ENCODE measurements at places on chromosomes 5 and 9.
A peak's percentile ranks its signal among the peaks of the same experiment; 100 is the strongest.

- DNase-seq = no peak
These were observed 34.7 kb downstream of the DAP start for GRCh38 chr5:10726179-10726912.

DNA sequence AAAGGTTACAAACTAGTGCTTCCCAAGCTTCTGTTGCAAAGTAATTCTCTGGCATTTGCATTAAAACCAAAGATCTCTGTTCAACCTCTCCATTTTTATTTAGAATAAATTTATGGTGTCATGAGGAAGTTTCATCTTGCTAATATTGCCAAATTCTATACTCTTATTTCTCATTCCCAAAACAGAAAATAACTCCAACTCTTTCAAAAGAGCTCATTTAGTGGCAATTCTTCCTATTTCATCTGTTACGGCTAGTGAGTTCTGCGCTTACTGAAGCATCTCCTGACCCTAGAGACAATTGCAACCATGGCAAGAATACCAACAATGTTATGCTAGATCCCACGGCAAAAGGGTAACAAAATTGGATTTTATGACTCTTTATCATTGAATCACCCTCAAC, 97.0 kb downstream of the HINT1 start:
- DNase-seq = no peak

DNA sequence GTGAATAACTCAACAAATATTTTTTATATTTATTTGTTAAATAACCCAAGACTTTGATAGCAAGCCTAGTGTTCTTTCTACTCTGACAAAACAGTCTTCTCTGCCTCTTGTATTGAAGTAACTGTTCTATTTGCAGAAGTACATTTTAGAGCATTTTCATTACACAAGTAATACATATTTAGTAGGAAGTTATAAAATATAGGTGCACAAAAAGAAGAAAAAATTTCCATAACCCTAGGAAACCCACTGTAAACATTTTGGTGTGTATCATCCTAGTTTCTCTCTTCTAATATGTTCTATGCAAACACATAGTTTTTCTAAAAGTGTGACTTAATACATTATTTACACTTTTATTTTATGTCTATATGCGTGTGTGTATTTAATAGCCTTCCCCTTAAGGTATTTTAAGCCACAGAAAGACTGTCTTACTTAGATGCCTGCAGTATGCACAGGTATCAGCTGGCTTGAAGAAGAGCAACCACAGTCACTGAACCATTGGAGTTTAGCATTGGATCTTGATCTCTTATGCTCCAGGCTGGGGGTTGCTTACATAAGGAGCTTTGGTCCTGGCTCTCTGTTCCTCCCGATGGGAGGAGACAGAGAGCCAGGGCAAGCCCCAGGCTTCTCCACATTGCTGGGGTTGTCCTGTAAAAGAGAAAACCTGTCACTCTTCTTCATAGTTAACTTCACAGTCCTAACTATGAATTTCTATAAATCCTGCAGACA, 3.8 kb downstream of the SELENOP start:
- DNase-seq = peak; percentile 5

GRCh38 chr9:121902461-121903135, 190.5 kb downstream of the TTLL11 start:
- DNase-seq = peak; percentile 98

- no peak for DNase-seq
These were observed 111.5 kb downstream of the SAXO1 start for GRCh38 chr9:18921366-18922075.

GRCh38 chr5:65801352-65801783, 79.4 kb downstream of the NLN start:
- peak; percentile 74 for DNase-seq

DNA sequence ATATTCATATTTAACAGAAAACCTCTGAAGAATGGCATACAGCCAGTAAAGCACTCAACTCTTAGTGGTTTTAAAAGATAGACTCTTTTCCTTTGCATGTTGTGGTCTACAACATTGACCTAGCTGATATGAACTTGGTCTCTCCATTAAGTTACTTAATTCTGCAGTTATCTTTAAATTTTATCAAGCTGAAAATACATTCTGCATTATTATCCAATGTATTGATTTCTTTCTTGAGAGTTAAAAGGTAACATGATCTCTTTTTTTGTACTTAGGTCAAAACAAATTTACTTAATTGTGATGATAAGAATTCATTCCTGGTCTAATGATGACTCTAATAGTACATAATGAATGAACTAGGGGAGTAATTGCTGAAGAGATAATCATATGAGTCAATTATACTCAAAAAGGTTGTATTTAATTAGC, 132.9 kb downstream of the STARD4 start:
- DNase-seq = peak; percentile 35

- DNase-seq = no peak
These were observed 3.0 kb upstream of the COL5A1 start for GRCh38 chr9:134638502-134639090.

GRCh38 chr5:96207420-96207819, 225.6 kb downstream of the PCSK1 start:
- DNase-seq = peak; percentile 37

- peak; percentile 36 for DNase-seq
These were observed 292.3 kb upstream of the WWC1 start for GRCh38 chr5:167999182-167999581.

- no peak for DNase-seq
These were observed 14.8 kb downstream of the ACO1 start for GRCh38 chr9:32399110-32399815.

GRCh38 chr5:4636378-4636777, 503.8 kb upstream of the ADAMTS16 start:
- no peak for DNase-seq

DNA sequence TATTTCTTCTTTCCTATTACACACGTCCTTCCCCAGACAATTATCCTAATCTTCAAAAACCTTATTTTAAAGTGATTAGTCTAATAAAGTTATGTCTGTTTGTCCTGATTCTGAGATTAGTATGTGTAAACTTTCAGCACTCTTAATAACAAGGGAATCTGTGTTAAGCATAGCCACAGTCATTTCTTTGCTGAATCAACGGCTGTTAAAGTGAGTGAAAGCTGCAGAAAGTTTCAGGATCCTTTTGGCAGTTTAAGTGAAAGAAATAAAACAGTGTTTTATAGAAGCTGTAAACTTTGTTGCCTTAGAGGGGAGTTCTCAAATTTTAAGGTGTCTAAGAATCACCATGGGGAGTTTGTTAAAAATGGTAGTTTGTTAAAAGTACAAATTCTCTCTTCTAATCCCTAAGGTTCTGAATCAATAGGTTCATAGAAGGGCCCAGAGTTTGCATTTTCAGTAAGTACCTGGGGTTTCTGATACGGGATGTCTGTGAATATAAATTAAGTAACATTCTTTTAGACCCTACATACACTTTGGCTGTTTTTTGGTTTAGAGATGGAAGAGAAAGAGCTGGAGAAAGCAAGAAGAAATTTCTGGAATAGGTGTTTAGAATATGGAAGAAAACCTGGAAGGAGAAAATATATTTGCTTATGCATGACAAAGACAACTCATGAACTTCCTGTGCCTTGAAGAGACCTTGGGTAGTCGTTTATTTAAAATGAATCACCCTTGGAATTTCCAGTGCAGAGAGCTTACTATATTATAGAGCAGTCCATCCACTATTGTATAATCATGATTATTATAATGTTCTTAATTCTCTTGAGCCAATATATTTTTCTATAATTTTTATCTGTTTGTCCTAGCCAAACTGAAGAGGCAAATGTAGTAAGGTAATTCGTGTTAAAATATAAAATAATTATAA, 45.7 kb downstream of the SCAMP1 start:
- peak; percentile 69 for DNase-seq

DNA sequence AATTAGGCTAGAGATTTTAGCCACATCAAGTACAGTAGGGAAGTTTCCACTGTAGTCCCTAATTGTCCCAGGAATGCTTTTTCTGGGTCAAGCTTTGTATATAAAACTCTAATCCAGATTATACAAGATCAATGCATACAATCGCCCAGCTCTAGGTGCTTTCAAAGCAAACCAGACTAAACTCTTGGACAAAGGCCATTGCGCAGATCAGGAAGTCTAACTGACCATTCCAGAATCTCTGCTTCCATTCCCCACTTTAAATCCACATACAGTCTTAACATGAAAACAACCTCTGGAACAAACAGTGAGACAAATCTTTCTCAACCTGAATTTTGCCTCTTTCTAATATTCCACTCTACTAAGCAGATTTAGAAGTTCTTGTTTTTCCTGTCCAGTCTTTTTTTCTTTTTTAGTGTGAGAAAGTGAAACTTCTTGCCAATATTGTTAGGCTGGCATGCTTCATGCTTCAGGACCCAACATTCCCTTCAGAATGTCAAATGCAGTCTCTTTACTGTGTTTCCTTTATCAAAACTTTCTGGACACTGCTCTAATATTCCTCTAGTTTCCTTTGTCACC, 76.1 kb downstream of the ITGA1 start:
- DNase-seq = no peak

DNA sequence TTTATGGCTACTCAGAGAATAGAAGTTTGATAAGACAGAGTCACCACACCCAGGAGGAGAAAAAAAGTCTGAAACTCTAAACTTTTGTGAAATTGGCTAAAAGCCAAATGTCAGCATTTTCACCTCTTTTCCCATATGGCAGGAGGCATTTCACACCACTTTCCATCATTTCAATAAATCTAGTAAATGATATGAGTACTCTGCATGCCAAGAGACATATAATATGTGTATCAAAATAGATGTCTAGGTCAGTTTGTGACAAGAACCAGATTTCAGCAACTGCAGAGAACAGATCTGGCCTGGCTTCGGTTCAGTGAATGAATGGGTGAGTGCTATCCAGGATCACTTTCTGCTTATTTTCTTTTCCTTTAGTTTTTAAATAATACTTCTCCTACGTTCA, 470.8 kb downstream of the ENC1 start:
- DNase-seq = no peak

GRCh38 chr5:31100047-31100575, 93.4 kb upstream of the CDH6 start:
- DNase-seq = no peak

GRCh38 chr9:117092582-117092981, 322.3 kb downstream of the ASTN2 start:
- DNase-seq = no peak

DNA sequence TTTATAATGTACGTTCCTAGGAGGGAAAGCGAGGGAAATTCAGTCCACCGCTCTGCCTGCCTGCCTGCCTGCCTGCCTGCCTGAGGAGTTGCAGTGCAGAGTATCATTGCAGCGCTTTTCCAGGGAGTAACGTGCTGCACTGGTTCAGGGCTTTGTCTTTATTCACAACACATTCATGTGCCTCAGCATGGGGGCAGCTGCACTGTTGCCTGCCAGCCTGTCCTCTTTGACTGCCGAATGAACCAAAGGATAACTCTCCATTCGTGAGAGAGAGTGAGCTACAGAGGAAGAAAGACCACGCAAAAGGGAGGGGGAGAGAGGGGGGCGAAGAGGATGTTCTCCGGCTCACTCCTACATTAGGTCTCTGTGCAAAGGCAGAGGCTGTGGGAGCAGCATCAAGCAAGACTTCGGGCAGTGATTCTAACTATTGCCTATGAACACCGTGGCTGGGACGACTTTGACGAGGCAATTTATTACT, 791.2 kb downstream of the MAT2B start:
- peak; percentile 32 for DNase-seq

GRCh38 chr5:82657033-82657699, 379.0 kb upstream of the RPS23 start:
- DNase-seq = no peak

DNA sequence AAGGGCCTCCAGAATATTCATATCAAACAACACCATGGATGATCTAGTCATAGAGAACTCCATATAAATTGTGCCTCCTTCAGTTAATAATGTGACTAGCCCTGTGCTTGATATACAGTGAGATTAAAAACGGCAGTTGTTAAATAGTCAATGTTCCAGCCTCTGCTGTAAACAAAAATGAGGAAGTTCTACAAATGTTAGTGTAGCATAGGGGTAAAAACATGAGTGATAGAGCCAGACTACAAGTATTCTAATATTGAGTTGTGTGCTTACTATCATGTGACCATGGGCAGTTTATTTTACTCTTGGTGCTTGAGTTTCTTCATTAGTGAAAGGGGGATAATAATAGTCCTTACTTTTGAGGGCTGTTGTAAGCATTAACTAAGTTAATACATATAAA, 43.3 kb upstream of the SLCO6A1 start:
- DNase-seq = no peak

GRCh38 chr5:142427529-142427928, 102.7 kb upstream of the SPRY4 start:
- DNase-seq = no peak

DNA sequence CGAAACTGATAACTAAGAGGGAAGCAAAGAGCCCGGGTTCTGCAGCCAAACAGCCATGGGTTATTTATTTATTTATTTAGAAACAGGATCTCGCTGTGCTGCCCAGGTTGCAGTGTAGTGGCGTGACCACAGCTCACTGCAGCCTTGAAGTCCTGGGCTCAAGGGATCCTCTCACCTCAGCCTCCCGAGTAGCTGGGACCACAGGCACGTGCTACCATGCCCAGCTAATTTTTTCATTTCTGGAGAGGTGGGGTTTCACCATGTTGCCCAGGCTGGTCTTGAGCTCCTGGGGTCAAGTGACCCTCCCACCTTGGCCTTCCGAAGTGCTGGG, 24.1 kb downstream of the NDUFA8 start:
- no peak for DNase-seq

- no peak for DNase-seq
These were observed 1.4 kb downstream of the CAST start for GRCh38 chr5:96663608-96664007.

DNA sequence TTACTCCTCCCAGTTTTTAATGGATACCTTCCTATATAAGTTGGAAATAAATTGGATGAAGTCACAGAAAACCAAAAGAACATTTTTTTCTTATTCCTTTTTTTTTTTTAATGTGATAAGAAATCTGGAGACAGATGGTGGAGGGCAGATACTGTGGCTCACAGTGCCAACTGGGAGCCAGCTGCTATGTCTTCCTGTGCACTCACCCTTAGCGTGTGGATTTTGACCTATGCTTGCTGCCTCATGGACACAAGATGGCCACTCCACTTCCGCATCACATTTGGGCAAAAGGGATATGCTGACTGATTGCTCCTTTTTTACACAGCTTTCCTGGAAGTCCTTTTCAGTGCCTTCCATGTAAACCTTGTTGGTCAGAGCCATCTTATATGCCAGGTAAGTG, 342.6 kb downstream of the MAN2A1 start:
- DNase-seq = no peak

GRCh38 chr9:100377015-100377414, 24.3 kb upstream of the TEX10 start:
- peak; percentile 36 for DNase-seq

GRCh38 chr5:53983568-53984460, 326.6 kb downstream of the ARL15 start:
- DNase-seq = peak; percentile 57

- no peak for DNase-seq
These were observed 44.6 kb downstream of the ADAMTS2 start for GRCh38 chr5:179300581-179301180.

DNA sequence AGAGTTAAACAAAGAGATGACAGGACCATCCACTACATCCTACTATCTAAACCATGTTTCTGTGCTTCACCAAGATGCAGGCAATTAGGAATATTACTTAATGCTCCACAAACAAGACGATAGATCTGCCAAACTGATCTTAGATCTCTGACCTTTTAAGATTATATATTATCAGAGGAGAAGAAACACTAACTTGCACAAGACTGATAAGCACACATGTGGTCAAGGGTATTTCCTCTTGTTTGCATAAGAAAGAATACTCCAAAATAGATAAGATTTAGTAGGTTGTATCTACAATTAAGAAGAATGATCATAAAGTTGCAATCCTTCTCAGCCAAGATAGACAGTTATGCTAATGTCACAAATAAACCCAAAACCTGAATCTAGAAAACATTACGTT, 601.0 kb upstream of the ACO1 start:
- DNase-seq = peak; percentile 7
